ENCODE measurements at places on chromosomes 1 and 21. TPM values are rescaled to one million over a fixed set of nuclear protein-coding genes. Genes with fewer than 3 reads are reported as not detected.

- no peaks in the 10 kb centered on the region for H3K36me3 ChIP-seq
- no peak for DNase-seq
- no peaks in the 10 kb centered on the region for H3K4me1 ChIP-seq
- H3K27me3 ChIP-seq, result peaks cover 23% of the 10 kb centered on the region
These were observed 89.9 kb downstream of the SGIP1 start for GRCh38 chr1:66623812-66624211.

Gene TRIM63
- total RNA-seq, result not detected

GRCh38 chr1:54834007-54834541 is 33.0 kb upstream of the TTC22 start:
- H3K4me3 ChIP-seq, result no peak overlapping the region
- no peak overlapping the region for H3K27ac ChIP-seq
- peaks cover 2% of the 10 kb centered on the region for H3K36me3 ChIP-seq
- H3K4me1 ChIP-seq, result no peaks in the 10 kb centered on the region

- H3K27me3 ChIP-seq, result peaks cover 59% of the 10 kb centered on the region
- no peak overlapping the region for H3K27ac ChIP-seq
- DNase-seq, result no peak
- no peaks in the 10 kb centered on the region for H3K36me3 ChIP-seq
These were observed 177.3 kb downstream of the CAMTA1 start for GRCh38 chr1:6962478-6962995.

All from T-helper 17 cell (primary cell).